WERI-Rb-1 (cell line): ENCODE measurements at places on chromosomes 4 and X.

- no peak for DNase-seq
These were observed 43.7 kb downstream of the USP9X start for GRCh38 chrX:41128955-41129354.

DNA sequence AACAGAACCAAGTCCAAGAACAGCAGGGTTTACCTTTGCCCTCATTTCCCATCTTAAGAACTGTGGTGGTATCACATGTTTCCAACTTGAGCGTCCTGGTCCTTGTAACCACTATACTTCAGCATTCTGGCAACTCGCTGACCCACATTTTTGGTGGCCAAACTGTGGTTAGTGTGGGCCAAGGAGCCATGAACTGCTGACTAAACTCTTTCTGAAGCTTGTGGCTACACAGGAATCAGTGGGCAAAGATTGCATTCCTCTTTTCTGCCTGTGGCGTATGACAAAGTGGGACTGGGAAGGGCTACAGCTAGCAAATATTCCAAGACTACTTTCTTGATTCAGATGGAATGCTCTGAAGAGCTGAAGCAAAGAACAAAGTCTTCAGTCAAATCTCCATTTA, 106.3 kb upstream of the MID1 start:
- no peak for DNase-seq

- DNase-seq: no peak
These were observed 121.9 kb downstream of the RRAGB start for GRCh38 chrX:55839485-55839884.

DNA sequence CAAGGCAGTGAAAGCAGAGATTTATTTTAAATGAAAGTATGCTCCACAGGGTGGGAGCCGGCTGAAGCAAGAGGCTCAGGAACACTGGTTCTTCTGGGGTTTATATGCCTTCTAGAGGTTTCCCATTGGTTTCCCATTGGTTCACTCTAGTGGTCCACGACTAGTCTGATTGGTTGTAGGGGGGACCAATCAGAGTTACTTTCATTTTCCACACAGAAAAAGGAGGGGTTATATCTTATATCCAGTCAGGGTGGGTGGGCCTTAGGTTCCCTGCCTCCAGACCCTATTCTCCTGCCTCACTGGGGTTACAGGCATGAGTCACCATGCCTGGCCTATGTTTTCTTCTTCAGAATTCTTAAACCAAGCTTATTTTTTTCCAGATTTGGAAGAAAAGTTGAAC, 101.6 kb downstream of the KLHL8 start:
- no peak for DNase-seq

DNA sequence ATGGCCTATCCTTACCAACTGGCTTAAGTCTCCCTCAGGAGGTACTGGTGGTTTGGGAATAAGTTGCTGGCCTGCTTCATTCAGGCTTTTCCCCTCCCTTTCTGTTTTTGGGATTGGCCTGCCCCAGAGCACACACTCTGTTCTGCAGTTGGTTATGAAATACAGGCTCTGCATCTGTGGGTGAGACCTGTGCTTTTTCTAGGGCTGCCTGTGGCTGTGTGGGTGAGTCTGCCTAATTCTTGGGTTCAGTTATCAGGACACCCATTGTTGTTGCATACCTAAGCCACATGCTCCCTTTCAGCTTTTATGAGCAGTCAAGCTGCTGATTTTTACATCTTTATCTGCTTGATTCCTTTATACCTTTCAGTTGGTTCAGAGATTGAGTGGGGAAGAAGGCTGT, 19.0 kb upstream of the CWH43 start:
- no peak for DNase-seq

DNA sequence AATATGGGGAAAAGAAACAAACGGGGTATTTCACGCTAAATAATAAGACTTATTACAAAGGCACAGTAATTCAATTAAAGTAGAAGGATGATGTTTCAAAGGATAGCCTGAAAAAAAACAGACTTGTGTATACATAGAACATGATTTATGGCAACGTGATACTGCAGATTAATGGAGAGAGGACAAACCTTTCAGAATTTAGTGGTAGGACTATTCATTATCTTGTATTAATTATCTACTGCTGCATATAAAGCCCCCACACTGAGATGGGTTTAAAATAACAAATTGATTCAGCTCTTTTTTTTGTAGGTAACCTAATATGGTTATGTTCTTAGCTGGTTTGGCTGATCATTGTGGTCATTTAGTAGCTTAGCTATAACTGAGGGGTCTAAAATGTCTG, 1269.0 kb downstream of the FSTL5 start:
- DNase-seq: no peak

- DNase-seq: no peak
These were observed 117.9 kb upstream of the DCAF8L1 start for GRCh38 chrX:28099166-28099565.

DNA sequence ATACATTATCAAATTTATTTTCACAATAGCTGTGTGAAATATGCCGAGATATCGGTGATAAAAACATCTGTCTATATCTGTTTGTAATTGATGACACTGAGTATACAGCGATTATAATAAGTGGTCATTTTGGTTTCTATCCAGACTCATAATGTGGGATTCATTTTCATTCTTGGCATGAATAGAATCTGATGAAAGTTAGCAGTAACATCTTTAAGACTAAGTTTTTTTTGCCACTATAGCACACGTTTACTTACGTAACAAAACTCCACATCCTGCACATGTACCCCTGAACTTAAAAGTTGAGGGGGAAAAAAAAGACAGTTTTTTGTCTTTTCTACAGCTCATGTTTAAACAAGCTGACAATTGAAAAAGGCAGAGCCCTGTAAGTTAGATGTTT, 86.4 kb downstream of the PPA2 start:
- DNase-seq: no peak
